Thymus (tissue), 14 donors: ENCODE measurements at places on chromosomes 1 and 21. TPM values are rescaled to one million over a fixed set of nuclear protein-coding genes. Genes with fewer than 3 reads are reported as not detected.

KLHDC9 gene
- total RNA-seq, result 1.9 TPM

GSTM5 gene
- 4.1 TPM for total RNA-seq

GJB3 gene
- total RNA-seq, result 0.66 TPM

GJA9 gene
- total RNA-seq, result 0.05 TPM

SPATA46 gene
- total RNA-seq, result not detected

TNFRSF8 gene
- total RNA-seq, result 0.94 TPM

ACTN2 gene
- total RNA-seq, result 0.38 TPM

DNA sequence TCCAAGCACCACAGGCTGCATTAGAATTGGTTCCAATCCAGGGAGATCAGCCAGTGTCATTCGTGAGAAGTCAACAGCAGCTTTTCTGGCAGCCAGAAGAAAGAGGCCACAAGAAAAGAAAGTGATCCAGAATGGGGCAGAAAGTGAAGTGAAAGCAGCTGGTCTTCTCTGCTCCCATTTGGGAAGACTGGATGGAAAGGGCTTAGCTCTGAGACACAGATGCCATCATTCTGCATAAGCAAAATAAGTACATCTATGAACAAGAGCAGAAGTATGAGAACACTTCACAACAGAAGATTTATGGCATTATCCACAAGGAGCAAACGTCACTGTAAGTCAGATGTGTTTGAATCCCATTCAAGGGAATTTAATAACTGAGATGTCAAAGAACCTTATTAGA lies 326.5 kb upstream of the ESRRG start:
- no peak for DNase-seq

DNA sequence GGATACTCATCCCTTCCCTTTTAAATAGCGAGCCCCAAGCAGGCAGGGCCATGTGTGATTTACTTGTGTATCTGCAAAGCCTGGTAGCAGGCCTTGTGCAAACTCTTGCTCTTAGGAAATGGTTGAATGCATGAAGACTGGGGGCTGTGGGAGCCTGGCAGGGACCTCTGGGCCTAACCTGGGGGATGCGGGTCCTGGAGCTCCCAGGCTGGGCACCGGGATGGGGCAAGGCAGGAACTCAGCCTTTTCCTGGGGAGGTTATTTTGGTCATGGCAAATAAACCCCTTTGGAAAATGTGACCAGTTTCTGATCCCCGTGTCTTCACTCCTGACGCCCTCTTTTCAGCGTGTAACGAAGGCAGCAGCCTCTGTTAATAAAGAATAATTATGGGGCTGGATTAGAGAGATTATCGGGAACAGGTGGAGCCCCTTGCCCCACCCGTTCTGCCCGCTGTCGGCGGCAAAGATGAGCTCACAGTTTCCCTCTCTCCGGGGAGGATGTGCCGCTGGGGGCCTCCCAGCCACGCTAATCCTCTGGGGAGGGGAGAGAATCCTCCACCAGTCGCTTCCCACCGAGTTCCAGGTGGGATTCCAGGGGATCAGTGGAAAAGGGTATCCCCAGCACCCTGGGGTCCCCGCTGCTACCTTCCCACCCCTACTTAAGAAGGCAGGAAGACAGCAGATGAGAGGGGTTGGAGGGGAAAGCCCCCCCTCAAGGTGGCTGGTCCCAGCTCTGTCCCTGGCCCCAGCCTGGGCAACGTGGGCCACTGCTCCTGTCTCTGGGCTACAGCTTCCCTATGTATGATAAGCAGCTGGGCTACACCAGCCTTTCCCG lies 69.7 kb upstream of the WNT4 start:
- DNase-seq, result no peak

DNA sequence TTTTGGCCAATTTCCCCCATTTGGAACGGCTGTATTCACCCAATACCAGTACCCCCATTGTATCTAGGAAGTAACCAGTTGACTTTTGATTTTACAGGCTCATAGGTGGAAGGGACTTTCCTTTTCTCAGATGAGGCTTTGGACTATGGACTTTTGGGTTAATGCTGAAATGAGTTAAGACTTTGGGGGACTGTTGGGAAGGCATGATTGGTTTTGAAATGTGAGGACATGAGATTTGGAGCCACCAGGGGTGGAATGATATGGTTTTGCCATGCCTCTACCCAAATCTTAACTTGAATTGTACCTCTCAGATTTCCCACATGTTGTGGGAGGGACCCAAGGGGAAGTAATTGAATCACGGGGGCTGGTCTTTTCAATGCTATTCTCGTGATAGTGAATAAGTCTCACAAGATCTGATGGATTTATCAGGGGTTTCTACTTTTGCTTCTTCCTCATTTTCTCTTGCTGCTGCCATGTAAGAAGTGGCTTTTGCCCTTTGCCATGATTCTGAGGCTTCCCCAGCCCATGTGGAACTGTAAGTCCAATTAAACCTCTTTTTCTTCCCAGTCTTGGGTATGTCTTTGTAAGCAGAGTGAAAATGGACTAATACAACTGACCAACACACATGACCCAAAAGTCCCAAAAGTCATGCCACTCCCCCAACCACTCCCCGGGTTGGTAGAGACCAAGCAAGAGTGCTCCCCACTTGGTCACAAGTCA lies 35.4 kb upstream of the ZNF496 start:
- DNase-seq, result no peak

DNA sequence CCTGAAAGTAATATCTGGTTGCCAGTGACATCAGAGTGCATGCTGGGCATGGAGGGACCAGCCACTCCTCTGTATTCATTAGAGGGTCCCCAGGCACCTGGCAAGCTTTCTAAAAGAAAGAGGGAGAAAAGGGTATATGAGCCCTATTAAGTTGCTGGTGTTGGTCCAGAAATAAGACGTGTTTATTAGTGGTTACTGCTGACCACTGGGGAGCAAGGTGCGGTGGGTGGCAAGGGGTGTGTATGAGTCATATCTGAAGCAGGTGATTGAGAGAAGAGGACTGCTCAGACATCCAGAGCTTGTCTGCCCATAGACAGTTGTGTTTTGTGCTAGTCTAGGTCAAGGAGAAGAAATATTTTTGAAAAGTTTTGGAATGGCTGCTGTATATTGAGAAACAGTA lies 298.1 kb downstream of the TM2D1 start:
- DNase-seq, result no peak

DNA sequence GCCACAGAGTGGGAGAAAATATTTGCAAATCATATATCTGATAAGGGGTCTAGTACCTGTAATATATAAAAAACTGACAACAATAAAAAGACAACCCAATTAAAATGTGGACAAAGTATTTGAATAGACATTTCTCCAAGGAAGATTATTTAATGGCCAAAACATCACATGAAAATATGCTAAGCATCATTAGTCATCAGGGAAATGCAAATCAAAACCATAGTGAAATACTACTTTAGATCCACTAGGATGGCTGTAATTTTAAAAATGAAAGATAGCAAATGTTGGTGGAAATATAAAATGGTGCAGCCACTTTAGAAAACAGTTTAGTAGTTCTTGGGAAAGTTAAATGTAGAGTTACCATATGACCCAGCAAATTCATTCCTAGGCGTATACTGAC lies 118.7 kb upstream of the KIF26B start:
- no peak for DNase-seq

GRCh38 chr1:200314085-200314750 lies 95.6 kb downstream of the ZNF281 start:
- DNase-seq, result no peak

GRCh38 chr1:184027826-184028695 lies 9.5 kb downstream of the COLGALT2 start:
- no peak for DNase-seq

DNA sequence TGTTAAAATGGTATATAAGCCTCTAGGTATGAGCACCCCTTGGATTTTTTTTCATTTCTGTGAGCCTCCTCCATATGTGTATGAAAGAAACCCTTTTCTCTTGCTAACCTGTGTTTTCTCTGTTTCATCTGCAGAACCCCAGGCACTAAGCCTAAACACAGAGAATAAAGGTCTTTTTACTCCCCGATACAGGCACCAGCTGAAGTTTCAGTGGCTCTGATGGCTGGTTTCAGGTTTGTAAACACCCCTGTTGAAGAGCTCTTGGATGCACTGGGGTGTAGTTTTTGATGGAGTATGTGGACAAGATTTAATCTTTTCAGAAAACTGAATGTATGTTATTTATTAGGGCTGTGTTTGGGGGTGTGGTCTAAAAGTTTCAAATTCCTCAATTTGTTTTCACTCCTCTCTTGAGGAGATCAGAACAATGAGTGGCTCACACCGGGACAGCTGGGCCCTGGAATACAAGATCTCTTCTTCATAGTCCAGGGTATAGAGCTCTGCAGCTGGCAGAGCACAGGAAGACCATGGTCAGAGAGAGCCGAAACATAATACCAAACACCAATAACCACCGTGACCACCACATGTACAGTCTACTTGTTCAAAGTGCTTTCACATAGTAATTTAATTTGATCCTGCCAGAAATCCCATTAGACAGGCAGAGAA lies 50.2 kb upstream of the VTCN1 start:
- no peak for DNase-seq

GRCh38 chr1:37123276-37124115 lies 89.2 kb upstream of the GRIK3 start:
- no peak for DNase-seq

- DNase-seq, result no peak
Observed at GRCh38 chr1:31511848-31512615, 64.3 kb upstream of the TINAGL1 start.

DNA sequence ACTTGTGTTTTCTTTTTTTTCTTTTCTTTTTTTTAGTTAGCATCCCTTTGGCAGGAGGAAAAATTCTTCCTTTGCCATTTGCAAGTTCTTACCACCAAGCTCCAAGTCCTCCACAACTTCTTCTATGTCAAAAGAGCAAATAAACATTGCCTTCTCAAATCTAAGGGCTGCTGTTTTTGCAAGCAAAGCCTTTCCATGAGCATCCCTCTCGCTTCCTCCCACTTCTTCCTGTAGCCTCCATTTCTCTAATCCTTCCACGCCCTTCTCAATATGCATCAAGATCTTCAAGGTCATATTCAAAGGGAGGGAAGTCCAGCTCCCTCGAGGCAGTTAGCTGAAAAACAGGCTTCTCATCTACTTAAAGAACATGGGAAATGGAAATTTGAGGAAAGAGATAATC lies 147.1 kb downstream of the ADSS2 start:
- DNase-seq, result no peak

GRCh38 chr1:217389895-217390294 lies 241.0 kb downstream of the GPATCH2 start:
- DNase-seq, result no peak
